ENCODE measurements at places on chromosomes 5 and 9. TPM values are rescaled to one million over a fixed set of nuclear protein-coding genes. Genes with fewer than 3 reads are reported as not detected.

DNA sequence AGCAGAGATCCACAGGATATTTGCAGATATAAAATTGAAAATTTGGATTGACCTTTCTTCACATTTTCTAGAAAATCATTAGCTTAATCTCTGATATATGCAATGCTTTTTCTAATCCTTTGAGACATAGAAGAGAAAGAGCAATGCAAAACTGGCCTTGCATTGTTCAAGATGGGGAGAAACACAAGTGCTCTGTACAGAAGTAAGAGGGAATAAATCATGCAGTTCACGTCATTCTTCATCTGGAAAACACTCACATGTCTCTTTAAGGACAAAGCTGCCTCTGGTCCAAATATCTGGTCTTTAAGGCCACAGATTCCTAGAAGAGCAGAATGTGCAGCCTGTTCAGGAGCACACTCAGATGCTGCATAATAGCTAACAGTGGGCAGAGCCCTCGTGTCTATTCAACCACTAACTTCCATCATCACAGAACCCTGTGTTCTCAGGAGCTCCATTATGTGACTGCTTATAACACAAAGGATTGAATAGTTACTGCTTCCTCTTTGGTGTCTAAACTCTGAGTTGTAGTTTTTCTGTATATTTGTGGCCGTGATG lies 277.5 kb downstream of the PLK2 start:
- H3K4me3 ChIP-seq, result no peak overlapping the region
- DNase-seq, result no peak
- no peaks in the 10 kb centered on the region for H3K36me3 ChIP-seq
- H3K4me1 ChIP-seq, result peaks cover 27% of the 10 kb centered on the region
- no peaks in the 10 kb centered on the region for H3K27me3 ChIP-seq
- no peak overlapping the region for H3K27ac ChIP-seq

DNA sequence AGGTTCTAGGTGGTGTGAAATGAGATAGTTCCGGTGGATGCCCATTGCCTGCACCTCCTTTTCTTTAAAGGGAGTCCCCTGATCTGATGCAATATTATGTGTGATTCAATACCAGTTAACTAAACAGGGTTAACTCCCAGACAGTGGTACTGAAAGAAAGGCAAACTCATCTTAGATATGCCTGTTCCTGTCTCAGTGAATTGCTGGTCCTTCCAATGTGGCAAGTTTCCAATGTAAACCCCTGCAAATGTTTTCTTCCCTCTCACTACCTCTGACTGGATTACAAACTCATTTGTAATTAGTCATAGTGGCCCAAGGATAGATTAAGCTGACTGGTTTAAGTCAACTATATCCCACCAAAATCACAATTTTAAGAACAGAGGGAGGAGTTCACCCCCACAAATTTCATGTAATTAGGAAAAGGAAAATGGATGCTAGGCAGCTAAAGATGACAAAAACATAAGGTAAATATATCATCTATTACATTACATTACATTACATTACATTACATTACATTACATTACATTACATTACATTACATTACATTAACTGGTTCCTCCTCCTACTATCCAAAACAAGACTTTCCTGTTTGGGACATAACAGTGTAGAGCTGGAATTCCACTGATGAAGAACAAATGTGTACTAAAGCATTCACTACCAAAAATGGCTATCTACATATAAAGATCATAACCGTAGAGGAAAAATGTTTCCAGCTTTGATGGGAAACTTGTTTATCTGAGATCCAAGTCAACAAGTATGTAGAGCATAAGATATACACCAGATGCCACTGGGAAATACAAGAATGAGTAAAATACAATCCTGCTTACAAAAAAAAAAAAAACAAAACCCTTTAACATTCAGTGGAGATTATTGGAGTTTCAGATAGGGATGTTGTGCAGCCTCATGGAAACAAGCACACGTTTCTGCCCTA lies 121.5 kb upstream of the SNX2 start:
- peaks cover 6% of the 10 kb centered on the region for H3K4me1 ChIP-seq
- no peak overlapping the region for H3K4me3 ChIP-seq
- no peaks in the 10 kb centered on the region for H3K27me3 ChIP-seq
- no peak overlapping the region for H3K27ac ChIP-seq
- no peaks in the 10 kb centered on the region for H3K36me3 ChIP-seq

The GPBP1 gene
- total RNA-seq, result 69.5 TPM

The IFNA13 gene
- not detected for total RNA-seq

The PCDHGA3 gene
- total RNA-seq, result not detected

The TBC1D9B gene
- total RNA-seq, result 127 TPM

The EMB gene
- total RNA-seq, result 15.2 TPM
